ENCODE measurements at places on chromosomes 7 and 10. TPM values are rescaled to one million over a fixed set of nuclear protein-coding genes. Genes with fewer than 3 reads are reported as not detected.

Gene NPSR1
- not detected for total RNA-seq

Gene MEOX2
- total RNA-seq = not detected

Gene JCAD
- total RNA-seq = not detected

Gene UTF1
- total RNA-seq = not detected

Gene ACSM6
- not detected for total RNA-seq

Gene NEUROD6
- not detected for total RNA-seq

Gene NPY
- total RNA-seq = not detected

Gene PON1
- total RNA-seq = not detected

Gene SVIL
- total RNA-seq = 15.9 TPM

Data from CD8-positive, alpha-beta T cell (primary cell).